RKO (cell line): ENCODE measurements at places on chromosomes 1 and 21.

DNA sequence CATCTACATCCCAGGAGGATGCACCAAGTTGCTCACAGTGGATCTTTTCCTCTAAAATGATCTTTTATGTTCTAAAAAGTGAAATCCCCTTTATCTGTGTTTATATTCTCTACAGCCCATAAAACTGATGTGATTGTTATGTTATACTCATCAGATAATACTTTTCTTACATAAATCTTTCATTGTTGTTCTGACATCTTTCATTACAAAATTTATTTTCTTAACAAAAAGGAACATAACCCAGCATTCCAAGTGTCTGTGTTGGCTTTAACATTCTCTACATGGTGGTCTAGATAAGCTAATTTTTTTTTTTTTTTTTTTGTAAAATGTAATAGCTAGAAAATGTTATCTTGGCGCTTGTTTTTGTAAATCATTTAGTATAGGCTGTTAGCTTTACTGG, 8.3 kb upstream of the CACYBP start:
- DNase-seq: no peak

GRCh38 chr1:20695515-20695914, 22.3 kb downstream of the KIF17 start:
- no peak for DNase-seq

DNA sequence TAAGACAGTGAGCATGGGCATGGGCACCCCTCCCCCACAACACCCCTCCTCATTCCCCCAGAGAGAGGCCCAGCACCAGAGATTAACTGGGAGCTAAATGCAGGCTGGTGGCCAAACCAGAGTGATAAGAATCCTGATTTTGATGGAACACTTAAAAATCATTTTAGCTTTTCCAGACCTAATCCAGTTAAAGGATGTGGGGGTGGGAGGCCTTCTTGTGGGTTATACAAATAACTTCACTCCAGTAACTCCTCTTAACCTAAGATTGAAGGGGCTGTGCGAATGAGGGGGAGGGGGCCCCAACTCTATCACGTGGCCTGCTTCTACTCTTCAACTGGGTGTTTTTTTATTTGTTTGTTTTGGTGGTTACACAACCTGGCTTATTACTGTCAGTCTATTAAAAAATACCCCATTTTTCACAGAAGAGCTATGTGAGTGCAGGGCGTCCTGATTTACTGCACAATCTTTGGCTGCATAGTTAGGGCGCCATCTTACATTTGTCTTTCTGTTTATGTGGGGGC, 398.1 kb upstream of the LYPLAL1 start:
- DNase-seq: no peak

DNA sequence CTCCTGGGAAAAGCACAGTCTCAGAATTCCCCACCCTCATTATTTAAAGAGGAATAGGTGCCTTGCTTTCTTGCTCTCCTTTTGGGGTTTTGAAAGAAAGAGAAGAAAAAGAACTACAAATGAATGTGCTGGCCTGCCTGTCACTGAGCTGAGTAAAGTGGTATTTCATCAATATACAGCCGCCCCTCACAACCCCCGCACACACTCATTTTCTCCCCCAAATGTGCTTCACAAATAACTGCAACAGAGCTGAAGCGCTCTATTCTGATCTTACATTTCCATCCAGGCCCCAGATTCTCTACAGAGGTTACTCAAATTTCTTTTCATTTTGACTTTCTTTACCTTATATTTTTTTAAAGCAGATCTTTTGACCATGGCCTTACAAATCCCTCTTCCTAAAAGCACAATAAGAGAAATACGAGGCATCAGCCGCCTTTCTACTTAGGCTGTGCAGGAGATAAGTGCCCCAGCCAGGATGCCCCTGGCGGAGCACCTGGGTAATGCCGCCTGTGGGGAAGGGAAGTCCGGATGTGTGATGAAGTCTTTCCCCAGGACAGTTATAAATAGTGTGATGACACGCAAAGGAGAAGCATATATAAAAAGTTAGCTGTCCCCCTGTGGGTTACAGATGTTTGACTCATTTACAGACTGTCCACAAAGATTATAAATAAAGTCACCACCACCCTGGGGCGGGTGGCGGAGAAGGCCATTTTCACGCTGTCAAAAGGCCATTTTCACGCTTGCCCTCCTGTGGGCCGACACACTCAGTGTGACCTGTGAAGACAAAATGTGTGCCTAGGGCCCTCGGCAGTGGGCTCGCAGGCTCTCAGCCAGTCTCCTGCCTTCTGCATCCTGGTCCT, 6.5 kb downstream of the KCNN3 start:
- DNase-seq: peak; percentile 68

DNA sequence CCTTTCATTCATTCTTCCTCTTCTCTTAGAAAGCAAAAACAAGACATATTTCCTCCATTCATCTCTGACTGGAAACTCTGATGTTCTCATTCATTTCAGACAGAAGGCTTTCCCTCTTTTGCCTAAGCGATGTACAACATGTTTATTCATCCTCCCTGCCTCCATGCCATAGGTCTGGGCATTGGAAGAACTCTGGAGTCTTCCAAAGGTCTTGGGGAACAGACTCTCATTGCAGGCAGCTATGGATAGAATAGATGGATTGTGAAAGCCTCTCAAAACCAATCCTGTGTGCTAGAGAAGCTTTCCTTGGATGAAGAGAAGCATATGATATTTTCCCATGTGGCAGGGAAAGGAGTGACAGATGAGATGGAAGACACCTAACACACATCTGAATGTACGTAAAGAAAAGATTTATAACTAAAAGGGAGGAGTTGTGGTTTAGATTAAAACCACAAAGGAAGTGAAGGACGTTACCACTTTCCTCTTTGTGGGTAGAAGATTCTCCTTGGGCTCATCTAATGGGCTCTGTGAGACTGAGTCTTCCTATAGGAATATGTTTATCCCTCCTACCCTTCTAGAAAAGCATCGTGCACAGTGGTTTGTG, 38.7 kb downstream of the BCL9 start:
- no peak for DNase-seq

DNA sequence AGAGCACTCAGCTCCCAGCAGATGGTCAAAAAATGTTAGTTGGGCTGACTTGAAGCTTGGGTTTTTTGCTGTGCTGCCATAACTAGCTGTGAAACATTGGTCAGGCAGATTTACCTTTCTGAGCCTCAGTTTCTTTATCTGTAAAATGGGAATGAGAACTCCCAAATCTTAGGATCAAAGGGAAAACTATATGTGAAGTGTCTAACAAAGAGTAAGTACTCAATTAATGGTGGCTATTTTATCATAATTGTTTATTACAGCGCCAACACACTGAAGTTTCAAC, 164.2 kb upstream of the POU3F1 start:
- no peak for DNase-seq

DNA sequence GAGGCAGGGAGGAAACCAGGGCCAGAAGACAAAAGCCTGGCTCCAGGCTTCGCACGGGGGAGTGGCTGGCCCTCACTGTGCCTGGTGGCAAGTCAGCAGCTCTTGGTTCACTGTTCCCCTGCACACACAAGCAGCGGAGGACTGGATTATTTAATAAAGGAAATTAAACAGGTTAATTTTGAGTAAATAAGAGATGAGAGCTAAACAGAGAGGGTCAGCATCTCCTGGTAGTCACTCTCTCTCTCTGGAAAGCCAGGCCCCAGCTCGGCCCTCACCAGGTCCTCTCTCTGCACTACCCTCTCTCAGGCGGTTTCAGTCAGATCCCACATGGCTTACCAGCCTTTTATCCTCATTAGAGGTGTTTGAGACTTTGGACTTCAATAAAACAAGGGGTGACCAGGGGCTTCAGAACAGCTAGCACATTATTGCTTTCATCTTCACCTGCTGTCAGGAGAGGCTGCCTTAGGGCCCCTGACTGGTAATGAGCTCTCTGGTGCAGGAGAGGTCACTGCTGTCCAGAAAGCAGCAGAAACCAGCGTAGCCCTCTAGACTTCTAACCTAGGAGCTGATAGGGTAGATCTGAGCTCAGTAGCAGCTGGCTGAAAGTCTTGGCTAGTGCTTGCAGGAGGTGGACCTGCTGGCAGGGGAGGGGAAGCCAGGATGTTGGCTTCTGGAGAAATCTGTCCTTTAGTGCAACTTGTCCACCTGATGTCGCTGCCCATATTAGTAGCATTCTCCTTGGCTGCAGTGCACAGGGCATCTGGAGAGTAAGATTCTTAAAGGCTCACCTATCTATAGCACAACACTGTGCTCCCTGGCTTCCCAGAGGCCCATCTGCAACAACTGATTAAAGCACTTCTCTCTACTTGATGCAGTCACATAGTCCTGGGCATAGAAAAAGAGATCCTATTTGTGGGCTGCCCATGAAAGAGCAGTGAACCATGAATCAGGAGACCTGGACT, 45.9 kb downstream of the SYT6 start:
- DNase-seq: no peak
